ENCODE measurements at places on chromosomes 2 and 18.

DNA sequence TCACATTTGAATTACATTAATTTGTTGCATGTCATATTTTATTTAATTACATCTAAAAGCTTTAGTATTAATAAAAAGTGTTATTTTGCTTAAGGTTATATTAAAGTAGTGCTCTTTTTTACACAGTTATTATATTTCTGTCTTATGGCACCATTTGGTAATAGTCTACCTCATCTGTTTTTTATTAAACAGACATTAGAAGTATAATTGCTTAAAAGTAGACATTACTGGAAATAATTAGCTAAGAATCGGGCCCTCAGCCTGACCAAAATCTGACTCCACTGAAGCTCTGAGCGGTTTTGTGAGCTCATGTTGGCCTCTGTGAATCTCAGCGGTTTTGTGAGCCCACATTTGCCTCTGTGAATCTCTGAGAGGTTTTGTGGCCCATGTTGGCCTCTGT, 102.5 kb upstream of the SNTG2 start:
- no peak for DNase-seq

GRCh38 chr2:241848761-241849615, 9.7 kb downstream of the PDCD1 start:
- no peak for DNase-seq

DNA sequence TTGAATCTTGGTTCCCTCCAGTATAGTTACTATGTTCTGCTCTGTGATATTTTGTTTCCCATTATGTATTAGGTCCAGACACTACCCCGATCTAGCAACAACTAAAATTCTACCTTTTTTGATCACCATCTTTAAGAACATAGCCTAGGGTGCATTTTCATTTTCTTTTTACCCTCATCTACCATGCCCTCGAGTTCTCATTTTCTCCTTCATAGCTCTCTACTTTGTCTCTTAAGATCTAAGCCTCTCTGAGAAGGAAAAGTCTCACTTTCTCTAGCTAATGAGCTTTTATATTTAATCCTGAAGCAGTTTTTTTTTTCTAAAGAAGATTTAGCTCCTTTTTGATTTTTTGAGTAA, 1089.4 kb upstream of the SLC39A10 start:
- no peak for DNase-seq

- peak; percentile 78 for DNase-seq
Observed at GRCh38 chr2:150672311-150672710, 184.8 kb upstream of the RND3 start.

GRCh38 chr2:61091485-61091884, 25.8 kb downstream of the SANBR start:
- no peak for DNase-seq

- DNase-seq: peak; percentile 67
Observed at GRCh38 chr2:54522624-54523281, 66.6 kb downstream of the SPTBN1 start.

GRCh38 chr2:191927991-191928390, 81.1 kb upstream of the CAVIN2 start:
- peak; percentile 20 for DNase-seq

GRCh38 chr18:38941711-38942561, 1376.3 kb upstream of the CELF4 start:
- no peak for DNase-seq

DNA sequence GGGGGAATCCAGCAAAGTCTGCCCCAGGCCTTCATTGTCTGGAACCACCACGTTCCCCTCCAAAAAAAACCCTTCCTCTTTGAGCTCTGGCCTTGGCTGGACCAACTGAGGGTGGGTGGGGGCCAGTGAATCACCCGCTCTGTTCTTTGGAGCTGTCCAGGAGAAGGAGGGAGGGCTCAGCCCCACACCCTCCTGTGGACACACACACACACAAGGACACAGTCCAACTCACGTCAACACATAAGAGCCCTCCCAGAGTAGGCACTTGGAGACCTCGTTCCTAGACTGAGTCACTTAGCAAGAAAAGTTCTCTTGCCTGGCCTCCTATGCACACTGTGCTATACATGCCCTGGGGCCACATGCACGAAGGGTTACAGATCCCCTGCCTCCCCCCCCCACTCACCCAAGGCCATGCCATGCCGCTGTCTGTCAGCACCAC, 1.2 kb upstream of the TNS1 start:
- peak; percentile 95 for DNase-seq

DNA sequence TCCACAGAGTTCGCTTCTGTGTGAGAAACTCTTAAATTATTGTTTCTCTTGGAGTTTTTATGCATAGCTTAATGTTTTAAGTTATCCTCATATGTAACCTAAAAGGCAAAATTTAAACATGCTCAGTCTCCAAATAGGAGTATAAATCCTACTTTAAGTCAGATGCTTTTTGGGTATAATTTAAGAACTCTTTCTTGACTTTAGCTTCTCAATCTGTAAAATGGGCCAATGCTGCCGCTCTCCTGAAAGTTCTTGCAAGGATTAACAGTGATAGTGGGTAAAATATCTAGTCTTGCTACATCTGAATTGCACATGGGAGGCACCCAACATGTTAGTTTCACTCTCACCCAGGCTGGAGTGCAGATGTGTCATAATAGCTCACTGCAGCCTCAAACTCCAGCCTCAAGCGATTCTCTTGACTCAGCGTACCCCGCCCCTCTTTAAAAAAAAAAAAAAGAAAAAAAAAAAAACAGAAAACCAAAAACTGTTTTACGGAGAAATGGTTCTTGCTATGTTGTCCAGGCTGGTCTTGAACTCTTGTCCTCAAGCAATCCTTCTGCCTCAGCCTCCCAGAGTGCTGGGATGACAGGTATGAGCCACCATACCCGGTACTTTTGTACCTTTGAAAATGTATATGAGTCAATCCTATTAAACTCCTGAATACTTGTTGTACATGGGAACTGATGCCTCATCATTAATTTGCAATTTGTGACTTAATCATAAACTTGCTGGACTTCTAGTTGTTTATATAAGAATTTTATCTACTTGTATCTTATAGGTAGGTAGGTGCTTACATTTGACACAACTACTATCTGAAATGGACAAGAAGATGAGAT, 1.8 kb downstream of the FBXO48 start:
- DNase-seq: peak; percentile 27

All from fibroblast of skin of back (primary cell).